ENCODE measurements at places on chromosomes 2 and 18.

- DNase-seq = no peak
Observed at GRCh38 chr2:69948032-69948962, 13.1 kb downstream of the ASPRV1 start.

GRCh38 chr2:42848726-42849290 lies 56.4 kb upstream of the HAAO start:
- no peak for DNase-seq

GRCh38 chr2:65489269-65489668 lies 56.9 kb upstream of the SPRED2 start:
- no peak for DNase-seq

- peak; percentile 77 for DNase-seq
Observed at GRCh38 chr2:26068602-26069298, 34.9 kb downstream of the RAB10 start.

- no peak for DNase-seq
Observed at GRCh38 chr18:28178720-28179119, 1.8 kb upstream of the CDH2 start.

GRCh38 chr2:173271825-173272224 lies 82.8 kb upstream of the CDCA7 start:
- DNase-seq = no peak

GRCh38 chr18:37721544-37722522 lies 156.2 kb upstream of the CELF4 start:
- no peak for DNase-seq

- peak; percentile 10 for DNase-seq
Observed at GRCh38 chr18:5057386-5058348, 139.4 kb downstream of the AKAIN1 start.

GRCh38 chr2:113876503-113877387 lies 13.1 kb upstream of the ACTR3 start:
- DNase-seq = peak; percentile 72

DNA sequence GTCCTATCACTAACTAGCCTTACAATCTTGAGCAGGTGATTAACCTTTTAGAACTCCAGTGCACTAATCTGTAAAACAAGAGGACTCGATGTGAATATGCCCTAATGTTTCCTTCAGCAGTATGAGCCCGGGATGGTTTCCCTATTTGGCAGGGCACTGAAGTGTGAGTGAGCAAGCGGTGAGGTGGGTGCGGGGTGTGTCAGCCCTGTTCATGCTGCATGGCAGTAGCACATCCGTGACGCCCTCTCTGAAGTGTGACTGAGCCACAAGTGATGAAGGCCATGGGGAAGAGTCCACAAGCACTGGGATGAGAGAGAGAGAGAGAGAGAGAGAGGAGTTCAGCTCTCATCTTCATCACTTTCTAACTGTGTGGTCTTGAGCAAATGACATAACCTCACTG lies 168.7 kb downstream of the SETBP1 start:
- no peak for DNase-seq

Data from T-helper 2 cell treated with Interferon-gamma antibody and Interleukin-4, amounts not matched to agents 5 μg/mL and 100 μg/mL, for 36 hours (primary cell).